ENCODE measurements at places on chromosomes 11 and 22.

DNA sequence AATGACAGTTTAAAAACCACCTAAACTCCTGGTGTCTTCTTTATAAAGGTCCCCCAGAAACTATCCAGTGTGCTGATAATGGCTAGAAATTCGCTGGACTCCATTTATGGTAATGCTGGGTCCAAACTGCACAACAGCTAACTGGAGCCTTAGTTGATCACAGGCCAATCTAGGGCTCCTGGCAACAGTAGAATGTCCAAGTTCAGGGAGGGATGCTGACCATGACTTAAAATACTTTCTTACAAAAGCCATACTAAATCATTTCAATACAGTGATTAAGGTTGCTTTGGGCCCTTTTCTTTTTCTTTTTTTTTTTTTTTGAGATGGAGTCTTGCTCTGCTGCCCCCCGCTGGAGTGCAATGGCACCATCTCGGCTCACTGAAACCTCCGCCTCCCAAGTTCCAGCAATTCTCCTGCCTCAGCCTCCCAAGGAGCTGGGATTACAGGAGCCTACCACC is 14.5 kb upstream of the GAB2 start:
- no peak for DNase-seq

DNA sequence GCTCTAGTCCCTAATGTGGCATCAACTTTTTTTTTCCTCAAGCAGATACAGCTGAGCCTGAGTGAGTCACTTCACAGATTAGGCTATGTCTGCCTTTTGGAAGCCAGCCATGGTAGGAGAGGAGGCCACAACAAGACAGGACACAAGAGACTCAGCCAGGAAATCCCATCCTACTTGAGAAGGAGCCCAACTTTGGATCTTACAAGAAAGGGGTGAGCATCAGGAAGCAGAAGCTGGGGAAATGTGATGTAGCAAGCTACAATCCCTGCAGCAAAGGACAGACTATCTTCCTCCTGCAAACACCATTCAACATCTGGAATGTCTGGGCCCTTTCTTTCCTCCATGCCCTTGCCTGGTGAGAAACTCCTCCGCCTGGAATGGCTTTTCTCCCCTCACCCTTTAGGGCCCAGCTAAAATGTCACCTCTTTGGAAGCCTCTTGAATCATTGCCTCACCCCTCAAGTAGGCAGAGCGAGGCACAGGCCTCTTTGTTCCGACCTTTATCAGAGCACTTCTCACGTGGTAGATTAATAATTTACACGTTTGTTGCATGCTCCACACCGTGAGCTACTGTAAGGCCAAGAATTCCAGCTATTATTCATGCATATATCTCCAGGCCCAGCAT is 156.4 kb upstream of the PITPNB start:
- DNase-seq: peak; percentile 83

DNA sequence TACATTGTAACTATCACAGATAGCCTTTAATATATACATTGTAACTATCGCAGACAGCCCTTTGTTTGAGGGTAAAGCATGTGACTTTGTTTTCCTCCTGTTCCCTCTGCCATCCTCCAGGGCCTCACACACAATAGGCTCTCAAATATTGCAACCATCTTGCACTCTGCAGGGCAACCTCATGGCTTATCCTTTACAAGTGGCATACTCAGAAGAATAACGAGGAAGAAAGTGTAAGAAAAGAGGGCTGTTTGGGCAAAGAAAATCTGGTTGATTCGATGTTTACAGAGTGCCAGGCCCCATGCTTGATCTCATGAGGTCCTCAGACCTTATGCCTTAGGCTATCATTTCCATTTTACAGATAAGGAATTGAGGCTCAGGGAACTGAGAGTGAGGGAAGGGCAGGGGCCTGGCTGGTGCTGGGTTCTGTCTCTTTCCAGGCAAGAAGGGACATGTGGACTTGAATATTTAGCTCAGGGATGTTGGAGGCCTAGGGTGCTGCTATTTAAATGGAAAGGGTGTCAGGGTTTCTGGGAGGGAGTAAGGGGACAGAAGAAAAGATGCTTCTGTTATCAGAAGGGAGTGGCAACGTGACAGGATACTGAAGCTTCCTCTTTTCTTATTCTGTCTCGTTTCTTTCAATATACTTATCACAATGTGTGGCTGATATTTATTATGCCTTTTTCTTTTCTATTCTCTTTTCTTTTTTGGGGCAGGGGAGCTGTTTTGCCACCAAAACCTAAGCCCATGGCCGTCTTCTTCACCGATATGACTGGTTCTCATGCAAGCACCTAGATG is 1.1 kb upstream of the SAMM50 start:
- DNase-seq: no peak

GRCh38 chr22:47162865-47163264 is 400.4 kb downstream of the TBC1D22A start:
- DNase-seq: no peak

- DNase-seq: no peak
Measured at GRCh38 chr11:73641668-73642067, 4.7 kb upstream of the PLEKHB1 start.

DNA sequence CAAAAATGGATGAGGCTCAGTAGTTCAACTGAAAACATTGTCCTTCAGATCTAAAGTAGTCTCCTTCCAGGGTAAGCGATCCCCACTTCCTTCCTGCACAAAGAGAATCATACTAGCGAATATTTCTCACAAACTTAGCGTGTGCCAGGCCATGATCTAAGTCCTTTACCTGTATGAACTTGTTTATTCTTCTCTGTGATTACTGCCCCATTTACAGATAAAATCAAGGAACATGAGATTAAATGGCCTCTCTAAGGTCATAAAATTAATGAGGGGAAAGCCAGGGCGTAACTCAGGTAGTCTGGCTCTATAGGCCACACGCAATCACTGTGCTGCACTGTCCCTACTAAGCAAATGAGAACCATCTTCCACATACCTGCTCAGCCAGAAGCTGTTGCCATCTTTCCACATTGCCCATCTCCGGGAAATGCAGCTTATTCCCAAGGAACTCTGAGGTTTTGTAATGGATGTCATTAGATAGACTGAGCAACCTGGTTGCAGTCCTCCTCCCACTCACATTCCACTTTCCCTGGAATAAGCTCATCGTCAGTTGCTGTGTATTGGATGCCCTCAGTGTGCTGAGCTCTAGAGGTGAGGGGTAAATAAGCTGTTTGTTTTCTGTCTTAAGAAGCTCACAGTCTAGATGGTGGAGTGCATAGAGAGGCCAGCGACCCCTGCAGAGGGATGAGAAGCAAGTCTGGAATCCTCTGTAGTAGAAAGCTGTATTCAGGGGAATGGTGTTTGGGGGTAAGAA is 146.3 kb downstream of the SNX19 start:
- no peak for DNase-seq

GRCh38 chr11:19422276-19422675 is 181.5 kb upstream of the E2F8 start:
- no peak for DNase-seq

- DNase-seq: no peak
Measured at GRCh38 chr22:49756201-49756600, 71.5 kb downstream of the BRD1 start.

All from GM04503 (cell line).